T-helper 2 cell (primary cell): ENCODE measurements at places on chromosomes 12 and 14.

DNA sequence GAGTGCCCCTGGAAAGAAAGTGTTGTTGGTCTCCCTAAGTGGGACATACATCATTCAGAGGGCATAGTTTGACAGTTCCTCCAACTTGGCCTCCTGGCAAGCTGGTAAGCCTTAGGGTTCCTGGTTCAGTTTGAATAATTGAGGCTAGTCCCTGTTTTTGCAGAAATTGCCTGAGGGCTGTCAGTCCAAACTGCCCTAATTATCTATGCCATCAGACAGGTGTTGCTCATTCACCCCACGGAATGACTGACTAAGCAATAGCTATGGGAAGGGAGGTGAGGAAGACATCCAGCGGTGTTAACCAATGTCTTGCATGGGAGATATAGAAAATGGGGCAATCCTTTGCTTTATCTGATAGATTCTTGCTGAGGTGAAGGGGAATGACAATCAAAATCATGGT lies 37.6 kb downstream of the SPTSSA start:
- no peak for DNase-seq

- DNase-seq, result no peak
Measured at GRCh38 chr14:37903343-37904191, 304.1 kb upstream of the SSTR1 start.

DNA sequence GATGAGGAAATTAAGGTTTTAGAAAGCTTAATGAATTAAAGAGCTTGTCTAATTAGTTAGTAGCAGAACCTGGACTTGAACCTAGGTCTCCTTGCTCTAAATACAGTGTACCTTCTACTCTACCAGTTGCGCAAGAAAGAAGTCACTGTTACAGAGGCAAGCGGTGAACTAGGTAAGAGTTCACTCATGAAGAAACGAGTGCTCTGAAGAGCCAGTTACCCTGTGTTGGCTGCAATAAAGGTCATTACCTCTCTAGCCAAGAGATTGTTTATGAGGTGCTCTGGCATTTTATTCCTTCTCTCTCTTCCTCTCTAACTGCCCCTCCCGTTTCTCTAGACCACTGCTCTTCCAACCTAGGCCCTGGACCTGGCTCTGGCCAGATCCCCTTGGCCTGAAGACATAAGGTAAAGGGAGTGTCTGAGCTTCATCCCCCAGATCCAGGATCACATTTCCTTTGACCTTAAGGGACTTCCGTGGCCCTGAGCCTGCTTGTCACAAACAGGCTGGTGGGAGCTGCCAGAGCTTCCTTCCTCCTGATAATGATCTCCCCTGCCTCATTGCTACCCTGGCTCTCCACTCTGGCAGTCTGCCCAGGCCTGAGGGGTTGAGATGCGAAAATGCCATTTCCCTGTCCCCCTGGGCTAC lies 1.9 kb downstream of the RNASE7 start:
- no peak for DNase-seq

DNA sequence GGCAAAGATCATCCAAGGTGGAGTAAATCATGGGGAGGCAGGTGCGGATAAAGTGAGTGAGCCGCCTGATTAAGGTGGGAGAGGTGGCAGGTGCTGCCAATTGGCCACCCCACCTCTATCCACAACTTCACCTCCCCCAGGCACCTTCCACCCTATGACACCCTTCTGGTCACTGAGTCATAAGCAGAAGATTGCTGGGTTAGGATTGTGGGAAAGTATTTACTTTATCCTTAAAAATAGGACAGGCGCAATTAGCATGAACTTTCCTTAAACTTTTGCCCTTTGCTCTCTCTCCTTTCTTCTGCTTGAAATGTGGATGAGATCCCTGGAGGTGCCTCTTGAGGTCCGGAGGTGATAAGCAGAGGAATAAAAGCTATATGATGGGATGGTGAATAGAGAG lies 14.9 kb upstream of the BMP4 start:
- DNase-seq, result no peak

DNA sequence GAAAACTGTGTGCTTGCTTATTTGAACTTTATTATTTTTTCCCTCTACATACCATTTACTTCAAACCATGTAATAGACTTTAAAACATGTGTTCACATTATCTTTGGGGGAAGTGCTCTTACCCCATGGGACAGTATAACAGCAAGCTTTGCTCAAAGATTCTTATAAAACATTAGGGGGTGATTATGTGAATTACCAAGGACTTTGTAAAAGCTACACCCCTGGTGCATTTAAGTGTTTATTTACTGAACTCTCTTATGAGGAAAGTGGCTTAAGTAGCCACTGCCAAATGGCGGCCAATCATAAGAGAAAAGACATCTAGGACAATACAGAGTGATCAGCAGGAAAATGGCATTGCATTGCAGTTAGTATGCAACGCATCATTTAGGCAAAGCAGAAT lies 70.3 kb downstream of the CAPZA3 start:
- DNase-seq, result no peak

DNA sequence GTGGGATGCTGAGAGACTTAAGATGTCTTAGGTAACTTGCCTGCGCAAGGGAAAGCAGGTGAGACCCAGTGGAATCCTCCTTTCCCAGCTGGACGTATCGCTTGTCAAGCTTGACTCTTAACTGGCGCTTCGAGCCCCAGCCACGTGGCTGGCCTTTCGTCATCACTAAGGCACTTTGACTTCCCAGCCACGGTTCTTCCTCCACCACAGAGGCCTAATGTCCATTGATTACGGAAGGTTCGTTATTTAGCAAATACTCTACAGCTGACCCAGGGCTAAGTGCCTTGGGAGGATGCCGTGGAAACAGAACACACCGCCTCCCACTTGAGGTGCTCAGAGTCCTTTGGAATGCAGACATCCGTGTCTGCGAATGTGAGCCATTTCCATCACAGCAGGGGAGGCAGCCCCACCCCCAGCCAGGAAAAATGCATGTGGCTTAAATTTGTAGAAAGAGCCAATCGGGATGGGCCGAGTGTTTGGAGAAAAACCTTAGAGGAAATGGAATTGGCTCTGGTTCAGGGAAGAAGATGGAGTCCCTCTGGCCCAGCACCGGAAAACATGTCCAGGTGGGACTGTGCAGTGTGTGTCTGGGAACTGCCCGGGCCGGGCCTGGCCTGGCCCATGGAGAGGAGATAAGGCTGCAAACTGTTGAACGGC lies 115.7 kb downstream of the PLXNC1 start:
- no peak for DNase-seq

DNA sequence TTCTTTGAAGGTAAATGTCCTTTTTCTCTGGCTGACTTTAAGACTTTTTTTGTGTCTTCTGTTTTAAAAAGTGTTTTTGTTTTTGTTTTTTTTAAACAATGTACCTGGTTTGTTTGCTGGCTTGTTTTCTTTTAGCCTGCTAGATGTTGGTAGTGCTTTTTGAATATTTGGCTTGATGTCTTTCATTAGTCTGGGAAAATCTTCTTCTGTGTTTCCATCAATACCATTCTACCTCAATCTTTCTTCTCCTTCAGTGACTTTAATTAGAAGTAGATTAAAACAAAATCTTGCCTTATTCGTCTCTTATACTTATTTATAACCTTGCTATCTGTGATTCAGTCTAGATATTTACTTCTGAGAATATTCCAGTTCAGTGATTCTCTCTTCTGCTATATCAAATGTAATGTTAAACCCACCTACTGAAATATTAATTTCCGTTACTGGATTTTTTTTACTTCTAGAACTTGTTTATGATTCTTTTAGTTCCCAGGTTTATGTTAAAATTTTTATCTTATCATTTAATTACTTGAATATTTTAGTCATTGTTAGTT lies 21.5 kb downstream of the LMNTD1 start:
- DNase-seq, result no peak

DNA sequence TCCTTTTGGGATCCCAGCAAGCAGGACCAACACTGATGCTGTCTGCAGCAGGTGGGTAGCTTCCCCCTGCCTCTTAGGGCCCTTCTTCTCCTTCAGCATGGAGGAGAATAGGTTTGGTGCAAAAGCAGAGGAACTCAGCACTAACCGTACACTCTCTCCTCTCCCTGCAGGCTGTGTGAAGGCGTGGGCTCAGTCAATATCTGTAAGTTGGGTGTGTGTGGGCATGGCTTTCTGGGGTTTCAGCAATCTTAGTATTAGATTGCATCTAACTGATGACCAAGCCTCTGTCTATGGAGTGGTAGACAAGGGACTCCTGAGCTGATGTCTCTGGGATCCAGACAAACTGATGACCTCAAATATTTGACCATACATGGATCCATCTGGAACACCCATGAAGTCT lies 14.3 kb downstream of the KRT85 start:
- no peak for DNase-seq

DNA sequence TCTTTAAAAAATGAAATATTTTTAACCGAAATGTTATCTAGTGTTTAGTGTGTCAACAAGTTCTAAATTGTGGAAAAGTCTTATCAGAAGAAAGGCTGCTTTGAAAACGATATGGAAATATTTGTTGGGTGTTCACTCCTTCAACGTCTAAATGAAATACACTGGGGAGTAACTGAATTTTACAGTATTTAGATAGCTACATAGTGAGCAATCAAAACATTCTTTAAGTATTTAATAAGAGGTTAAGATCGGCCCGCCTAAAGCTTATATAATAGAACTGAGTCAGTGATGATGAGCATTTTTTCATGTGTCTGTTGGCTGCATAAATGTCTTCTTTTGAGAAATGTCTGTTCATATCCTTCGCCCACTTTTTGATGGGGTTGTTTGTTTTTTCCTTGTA lies 228.3 kb downstream of the RAD51B start:
- DNase-seq, result no peak

- no peak for DNase-seq
Measured at GRCh38 chr12:11477110-11477509, 81.7 kb upstream of the PRB2 start.

GRCh38 chr12:64240781-64241180 lies 18.7 kb upstream of the KICS2 start:
- DNase-seq, result no peak

- no peak for DNase-seq
Measured at GRCh38 chr12:50568338-50569091, 63.7 kb downstream of the DIP2B start.

DNA sequence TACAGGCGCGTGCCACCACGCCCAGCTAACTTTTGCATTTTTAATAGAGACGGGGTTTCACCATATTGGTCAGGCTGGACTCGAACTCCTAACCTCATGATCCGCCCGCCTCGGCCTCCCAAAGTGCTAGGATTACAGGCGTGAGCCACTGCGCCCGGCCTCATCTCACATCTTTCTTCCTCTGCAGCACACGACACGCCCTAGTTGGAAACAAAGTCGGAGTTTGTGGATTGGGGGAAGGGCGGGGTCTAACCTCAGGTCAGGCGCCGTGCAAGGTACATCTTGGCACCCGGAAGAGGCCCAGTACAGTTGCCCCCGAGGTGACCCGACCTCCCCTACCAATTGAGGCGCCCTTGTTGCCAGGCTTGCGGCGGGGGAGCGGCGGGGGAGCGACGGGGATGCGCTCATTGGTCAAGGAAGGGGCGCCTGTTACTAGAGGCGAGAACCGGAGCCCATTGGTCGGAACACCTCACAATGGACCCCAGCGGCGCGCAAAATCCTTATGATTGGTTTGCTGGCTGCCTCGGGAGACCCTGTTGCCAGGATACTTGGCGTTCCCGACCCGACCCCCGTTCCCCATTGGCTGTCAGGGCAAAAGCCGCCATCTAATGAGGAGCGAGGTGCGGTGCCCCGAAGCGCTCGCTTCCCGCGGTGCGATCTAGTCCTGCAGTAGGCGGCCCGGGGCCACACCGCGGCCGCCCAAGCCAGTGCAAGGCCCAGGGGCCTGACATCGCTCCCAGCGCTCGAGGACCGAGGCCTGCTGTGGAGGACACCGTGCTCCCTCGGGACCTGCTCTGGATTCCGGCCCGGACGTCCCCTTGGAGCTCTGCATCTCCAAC lies at the start of gene REC8:
REC8 (plus strand) TSS at position 659 of the 839 bp plus-strand sequence. CDS start 473 bp downstream, outside the sequence.
- peak; percentile 41 for DNase-seq

GRCh38 chr12:50533203-50533584 lies 28.4 kb downstream of the DIP2B start:
- DNase-seq, result no peak

GRCh38 chr12:6978188-6978587 lies 7.5 kb downstream of the EMG1 start:
- no peak for DNase-seq

- DNase-seq, result no peak
Measured at GRCh38 chr14:38291681-38292467, 36.0 kb upstream of the CLEC14A start.

DNA sequence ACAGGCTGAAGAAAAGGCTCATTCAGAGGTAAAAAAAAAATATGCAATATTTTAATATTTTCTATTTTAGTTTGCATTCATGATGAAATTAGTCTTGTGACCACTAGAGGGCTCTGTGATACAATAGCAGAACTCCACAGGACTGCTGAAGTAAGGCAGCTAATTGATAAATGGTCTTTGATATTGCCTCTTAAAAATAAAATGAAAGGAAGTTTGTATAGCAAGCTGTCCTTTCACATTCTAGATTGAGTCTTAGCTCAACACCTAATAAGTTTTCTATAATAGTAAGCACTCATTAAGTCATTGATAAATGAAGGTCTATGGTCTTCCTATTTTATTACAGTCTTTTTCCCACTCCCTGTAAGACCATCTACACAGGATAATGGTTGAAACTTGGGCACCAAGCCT lies 315.7 kb downstream of the NAV3 start:
- peak; percentile 25 for DNase-seq

- no peak for DNase-seq
Measured at GRCh38 chr12:104499668-104500332, 43.1 kb downstream of the CHST11 start.

GRCh38 chr12:62520361-62520760 lies 53.7 kb downstream of the MON2 start:
- no peak for DNase-seq

DNA sequence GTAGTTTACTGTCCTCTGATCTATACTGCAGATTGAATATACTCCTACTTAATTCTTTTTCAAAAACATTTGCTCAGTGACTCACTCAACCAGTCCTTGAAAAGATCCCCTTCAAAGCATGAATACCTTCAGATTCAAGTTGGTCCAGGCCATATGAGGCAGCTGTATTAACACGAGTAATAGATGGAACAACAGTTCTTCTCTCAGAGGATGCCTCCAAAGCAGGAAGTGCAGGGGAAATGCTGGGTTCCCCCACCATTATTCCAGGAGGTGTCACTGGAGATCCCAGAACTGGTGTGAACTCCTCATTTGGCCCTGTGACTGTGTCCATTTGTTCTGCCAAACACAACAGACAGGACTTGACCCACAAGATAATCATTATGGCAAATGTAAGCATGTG lies 20.6 kb downstream of the ARMH4 start:
- no peak for DNase-seq

GRCh38 chr12:56341616-56342015 lies 2.9 kb downstream of the IL23A start:
- DNase-seq, result no peak
